CD4-positive, alpha-beta T cell (primary cell): ENCODE measurements at places on chromosomes 11 and 22.
A peak's percentile ranks its signal among the peaks of the same experiment; 100 is the strongest.

GRCh38 chr11:60785136-60785535 is at the start of gene MS4A10:
Gene MS4A10, plus strand, starts transcription at chr11:60785333. Its CDS starts 5,003 bp downstream, at chr11:60790336.
- no peak for DNase-seq

GRCh38 chr11:40183073-40184064 is 1276.1 kb downstream of the LRRC4C start:
- DNase-seq: no peak

GRCh38 chr11:102760344-102761035 is 19.9 kb downstream of the MMP10 start:
- no peak for DNase-seq

DNA sequence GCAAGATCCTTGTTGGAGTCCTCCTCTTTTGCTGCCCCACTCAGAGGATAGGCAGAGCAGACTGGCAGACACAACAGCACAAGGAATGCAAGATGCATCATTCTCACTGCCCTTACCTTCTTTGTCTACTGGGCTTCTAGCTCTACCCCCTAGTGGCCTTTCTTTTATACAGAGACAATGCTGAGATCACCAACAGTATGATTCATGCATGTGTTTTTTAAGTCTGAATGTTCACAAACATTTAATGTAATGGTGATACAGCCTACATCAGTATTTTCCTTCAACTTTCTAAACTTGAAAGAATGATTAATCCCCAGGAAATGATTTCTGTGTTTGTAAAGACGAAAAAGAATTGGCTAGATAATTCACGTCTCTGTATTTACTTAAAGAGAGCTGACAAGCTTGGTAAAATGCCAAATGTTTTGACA is at the start of gene MMP10:
Gene MMP10 (minus strand): TSS at position 138 of the 428 bp plus-strand sequence. CDS start 37 bp downstream, at position 101.
- no peak for DNase-seq

- DNase-seq: no peak
Observed at GRCh38 chr22:30947173-30947815, 21.3 kb downstream of the MORC2 start.

GRCh38 chr11:45217991-45218390 is 68.2 kb downstream of the SYT13 start:
- DNase-seq: no peak

DNA sequence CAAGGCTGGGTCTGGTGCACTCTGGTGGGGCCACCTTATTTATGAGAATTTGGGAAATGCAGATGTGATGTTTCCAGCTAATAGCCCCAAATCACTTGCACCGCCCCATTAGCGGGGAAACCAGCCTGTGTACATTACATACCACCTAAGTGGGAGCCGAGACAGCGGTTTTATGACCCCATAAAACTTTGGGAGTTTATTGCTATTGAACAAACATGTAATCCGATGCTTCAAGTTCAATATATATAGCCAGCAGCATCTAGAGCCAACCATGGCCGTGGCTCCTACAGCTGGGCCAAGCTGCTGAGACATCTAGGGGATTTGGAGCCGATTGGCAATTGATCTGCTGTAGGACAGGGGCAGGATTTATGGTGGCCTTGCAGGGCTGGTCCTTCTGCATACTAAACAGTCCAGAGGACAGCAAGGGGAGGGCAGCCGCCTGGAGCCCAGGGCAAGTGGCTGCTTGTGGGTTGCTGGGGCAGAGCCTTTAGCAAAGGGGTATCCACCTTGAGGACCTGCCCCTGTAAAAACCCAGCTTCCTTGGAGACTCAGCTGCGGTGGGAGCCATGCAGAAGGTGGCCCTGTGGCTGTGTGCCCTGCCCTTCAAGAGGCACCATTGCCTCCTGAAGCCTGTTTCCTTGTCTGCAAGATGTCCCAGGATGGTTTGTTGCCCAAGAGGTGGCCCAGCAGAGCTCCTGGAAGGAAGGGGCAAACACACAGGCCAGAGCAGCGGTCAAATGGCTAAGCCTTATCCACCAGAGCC is 47.9 kb upstream of the CCDC188 start:
- no peak for DNase-seq

DNA sequence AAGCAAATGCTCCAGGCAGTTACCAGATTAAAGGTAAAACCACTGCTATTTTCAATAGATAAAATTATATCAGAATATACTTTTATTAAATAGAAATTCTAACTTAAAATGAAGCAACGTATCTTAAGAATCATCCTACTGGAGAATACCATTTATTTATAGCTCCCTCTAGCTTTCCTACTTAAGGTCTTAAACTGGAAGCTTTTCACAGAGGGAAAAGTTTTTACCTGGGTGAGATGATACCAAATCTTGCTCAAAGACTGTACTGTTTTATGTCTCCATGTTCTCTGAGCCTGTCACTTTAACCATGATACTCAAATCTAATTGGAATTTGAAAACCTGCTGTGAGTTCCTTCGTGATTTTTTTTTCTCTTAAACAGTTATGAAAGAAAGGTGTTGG is 291.8 kb downstream of the AASDHPPT start:
- no peak for DNase-seq

DNA sequence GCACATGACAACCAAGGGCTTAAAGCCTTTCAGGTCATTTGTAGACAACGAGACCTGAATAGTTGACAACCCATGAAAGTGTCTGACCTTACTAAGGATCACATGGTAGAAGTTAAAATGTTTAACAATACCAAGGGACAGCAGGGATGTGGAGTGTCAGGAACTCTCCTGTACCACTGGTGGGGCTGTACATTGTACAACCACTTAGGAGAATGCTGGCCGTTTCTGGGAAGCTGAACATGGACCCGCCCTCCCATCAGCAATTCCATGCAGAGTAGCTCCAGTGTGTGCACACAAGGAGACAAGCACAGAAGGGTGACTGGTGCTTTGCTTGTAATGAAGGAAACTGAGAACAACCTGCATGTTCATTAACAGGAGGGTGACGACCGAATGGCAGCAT is 162.9 kb downstream of the MPPED1 start:
- DNase-seq: no peak

GRCh38 chr11:18632841-18633240 is 1.3 kb downstream of the SPTY2D1 start:
- no peak for DNase-seq

- no peak for DNase-seq
Observed at GRCh38 chr11:109696191-109696897, 274.4 kb downstream of the C11orf87 start.

- no peak for DNase-seq
Observed at GRCh38 chr22:17725500-17725796, 48.8 kb downstream of the BID start.

- no peak for DNase-seq
Observed at GRCh38 chr11:116826751-116827431, 2.8 kb upstream of the APOC3 start.

DNA sequence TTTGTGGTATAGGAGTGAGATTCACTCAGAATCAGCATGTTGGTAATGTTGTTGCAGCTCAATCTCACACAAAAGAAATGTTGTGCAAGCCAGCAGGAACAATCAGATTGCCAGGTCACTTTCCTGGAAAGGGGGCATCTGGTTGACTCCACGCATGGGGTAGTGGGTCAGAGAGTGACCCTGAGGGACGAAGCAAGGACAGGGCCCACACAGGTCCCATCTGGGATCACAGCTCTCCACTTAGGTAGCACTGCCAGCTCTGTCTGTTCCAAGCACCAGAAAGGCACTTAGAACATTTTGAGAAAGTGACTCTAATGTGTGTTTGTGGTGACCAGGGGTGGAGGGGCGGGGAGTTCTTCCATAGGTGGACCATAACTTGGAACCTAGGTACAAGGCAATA is 109.5 kb downstream of the RASSF10 start:
- DNase-seq: no peak

DNA sequence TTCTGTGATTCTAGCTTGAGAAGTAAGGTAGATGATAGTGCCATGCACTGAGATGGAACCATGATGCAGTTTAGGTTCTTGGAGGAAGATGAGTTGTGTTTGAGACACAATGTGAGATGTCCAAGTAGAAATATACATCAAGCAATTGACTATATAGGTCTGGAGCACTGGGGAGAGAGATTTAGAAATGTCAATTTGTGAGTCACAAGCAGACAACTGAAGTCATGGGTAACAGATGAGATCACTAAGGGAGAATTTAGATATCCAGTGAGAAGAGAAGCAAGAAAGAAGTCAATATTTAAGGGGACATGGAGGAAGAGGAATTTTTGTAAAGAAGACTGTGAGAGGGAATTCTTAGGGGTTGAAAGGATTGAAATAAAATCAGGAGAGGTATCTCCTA is 65.1 kb upstream of the RRAS2 start:
- DNase-seq: no peak

- no peak for DNase-seq
Observed at GRCh38 chr22:28034760-28035401, 115.8 kb upstream of the PITPNB start.

DNA sequence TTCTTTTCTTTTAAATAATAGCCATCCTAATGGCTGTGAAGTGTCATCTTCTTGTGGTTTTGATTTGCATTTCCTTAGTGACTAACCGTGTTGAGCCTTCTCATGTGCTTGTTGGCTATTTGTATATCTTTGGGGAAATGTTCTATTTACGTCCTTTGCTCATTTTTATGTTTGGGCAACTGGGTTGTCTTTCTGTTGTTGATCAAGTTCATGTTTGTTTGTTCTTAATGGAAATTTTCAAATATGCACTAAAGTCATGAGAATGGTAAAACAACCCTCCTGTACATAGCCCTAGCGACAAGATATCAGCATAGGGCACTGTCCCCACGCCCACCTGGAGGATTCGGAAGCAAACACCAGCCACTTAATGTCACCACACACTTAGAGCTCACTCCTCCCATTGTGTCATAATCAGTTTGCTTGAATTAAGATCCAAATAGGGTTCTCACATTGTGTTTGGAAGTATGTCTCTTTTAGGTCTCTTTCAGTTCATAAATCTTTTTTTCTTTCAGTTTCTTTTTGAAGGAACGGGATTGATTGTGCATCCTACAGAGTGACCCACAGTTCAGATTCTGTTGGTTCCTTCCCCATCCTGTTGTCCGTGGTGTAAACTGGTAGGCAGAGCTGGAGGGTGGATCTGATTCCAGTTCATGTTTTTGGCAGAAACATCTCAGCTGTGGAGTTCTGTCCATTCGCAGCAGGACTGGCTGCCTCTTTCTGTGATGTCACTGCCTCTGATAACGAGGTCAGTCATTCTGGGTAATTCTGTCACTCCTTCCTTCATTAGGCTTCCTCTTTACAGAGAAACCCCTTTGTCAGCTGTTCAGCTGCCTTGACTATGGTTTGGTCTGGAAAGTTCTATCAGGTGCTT is 26.4 kb upstream of the ADORA2A start:
- peak; percentile 44 for DNase-seq

- no peak for DNase-seq
Observed at GRCh38 chr11:62646825-62647608, 604 bp upstream of the GANAB start.

GRCh38 chr11:102079625-102080024 is 30.6 kb upstream of the YAP1 start:
- no peak for DNase-seq

- no peak for DNase-seq
Observed at GRCh38 chr22:38954414-38955043, 2.9 kb upstream of the APOBEC3A start.

DNA sequence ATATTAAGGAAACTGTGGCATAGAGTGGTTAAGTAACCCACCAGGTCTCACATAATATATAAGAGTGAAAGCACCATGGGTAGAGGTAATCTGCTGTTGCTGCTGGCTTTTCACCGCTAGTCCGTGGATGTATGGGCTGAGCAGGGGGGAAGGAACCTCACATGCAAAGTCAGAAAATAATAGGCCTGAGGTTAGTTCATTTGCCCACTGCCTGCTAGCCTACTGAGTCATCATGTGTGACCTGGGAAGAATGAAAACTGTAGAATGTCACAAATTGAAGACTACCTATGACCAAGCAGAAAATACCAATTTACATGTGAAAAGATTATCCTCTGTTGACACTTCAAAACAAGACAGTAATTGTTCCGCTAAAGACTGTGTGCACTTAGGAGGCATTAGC is 560.1 kb upstream of the FAT3 start:
- DNase-seq: no peak

DNA sequence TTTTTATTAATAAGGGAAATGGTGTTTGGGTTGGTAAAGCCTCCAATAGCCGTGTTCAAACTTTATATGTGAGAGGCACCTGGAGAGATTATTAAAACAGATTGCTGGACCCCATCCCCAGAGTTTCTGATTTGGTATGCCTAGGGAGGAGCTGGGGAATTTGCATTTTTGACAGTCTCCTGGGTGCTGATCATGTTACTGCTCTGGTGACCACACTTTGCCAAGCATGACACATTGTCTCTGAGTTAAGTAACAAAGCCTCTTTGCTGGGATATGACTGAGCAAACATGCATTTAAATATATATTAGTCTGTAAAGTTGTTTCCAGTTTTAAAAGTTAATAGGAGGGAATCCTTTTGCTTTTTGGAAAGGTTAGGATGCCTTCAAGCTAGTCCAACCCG is 140.4 kb downstream of the NAV2 start:
- no peak for DNase-seq

DNA sequence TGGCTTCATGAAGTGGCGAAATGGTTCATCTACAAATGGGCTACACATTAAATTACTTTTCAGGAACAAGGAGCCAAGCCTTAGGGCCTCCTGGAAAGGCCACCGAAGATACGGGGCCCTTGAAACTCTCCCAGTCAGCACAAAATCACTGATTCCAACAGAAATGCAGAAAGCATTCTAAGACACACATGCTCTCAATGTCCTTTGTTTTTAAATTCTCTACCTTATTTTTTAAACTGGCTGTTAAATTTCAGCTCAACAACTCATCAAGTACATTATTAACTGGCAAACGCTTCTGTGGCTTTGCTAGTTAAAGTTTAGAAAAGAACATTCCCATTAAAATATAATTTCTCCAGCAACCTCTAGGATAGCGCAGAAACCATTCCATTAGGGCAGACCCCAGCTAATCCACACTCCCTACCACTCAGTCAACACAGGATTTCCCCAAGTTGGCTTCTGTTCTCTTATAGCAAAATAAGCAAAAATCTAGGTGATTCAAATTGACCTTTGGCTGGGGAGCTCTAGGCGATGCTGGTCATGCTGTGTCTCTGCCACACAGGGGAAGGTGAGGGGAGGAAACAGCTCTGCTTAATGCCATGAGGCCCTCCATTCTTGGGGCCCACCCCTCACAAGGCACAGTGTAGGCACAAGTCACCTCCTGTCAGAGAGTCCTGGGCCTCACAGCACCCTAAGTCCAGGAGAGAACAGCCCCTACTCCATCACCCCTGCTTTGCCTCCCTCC is 47.1 kb downstream of the PLEKHA7 start:
- DNase-seq: no peak

GRCh38 chr11:126182787-126183445 is 28.5 kb downstream of the RPUSD4 start:
- DNase-seq: no peak

GRCh38 chr11:86761978-86762377 is 38.4 kb upstream of the PRSS23 start:
- no peak for DNase-seq

DNA sequence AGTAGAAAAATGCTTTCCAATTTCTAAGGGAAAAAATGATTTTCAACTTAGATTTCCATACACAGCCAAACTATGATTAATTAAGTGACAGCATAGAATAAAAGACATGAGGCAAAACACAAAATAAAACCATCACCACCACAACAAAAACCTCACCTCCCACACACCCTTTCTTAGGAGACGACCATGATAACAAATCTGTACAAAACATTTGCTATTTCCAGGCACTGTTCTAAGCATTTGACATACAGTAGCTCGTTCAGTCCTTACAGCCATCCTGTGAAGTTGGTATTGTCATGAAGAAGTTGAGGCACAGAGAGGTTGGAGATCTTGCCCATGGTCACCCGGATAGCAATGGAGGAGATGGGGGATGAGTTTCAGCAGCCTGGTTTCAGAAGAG is 8.7 kb downstream of the SPI1 start:
- no peak for DNase-seq

GRCh38 chr11:10310301-10310841 is 5.5 kb downstream of the ADM start:
- no peak for DNase-seq

GRCh38 chr11:125071846-125072217 is 8.7 kb downstream of the SLC37A2 start:
- no peak for DNase-seq
